Stimulated activated CD8-positive, alpha-beta memory T cell treated with anti-CD3 and anti-CD28 coated beads, Interleukin-4, amount 100 ng/mL, for 4 hours (primary cell): ENCODE measurements at places on chromosomes 6 and 20.

DNA sequence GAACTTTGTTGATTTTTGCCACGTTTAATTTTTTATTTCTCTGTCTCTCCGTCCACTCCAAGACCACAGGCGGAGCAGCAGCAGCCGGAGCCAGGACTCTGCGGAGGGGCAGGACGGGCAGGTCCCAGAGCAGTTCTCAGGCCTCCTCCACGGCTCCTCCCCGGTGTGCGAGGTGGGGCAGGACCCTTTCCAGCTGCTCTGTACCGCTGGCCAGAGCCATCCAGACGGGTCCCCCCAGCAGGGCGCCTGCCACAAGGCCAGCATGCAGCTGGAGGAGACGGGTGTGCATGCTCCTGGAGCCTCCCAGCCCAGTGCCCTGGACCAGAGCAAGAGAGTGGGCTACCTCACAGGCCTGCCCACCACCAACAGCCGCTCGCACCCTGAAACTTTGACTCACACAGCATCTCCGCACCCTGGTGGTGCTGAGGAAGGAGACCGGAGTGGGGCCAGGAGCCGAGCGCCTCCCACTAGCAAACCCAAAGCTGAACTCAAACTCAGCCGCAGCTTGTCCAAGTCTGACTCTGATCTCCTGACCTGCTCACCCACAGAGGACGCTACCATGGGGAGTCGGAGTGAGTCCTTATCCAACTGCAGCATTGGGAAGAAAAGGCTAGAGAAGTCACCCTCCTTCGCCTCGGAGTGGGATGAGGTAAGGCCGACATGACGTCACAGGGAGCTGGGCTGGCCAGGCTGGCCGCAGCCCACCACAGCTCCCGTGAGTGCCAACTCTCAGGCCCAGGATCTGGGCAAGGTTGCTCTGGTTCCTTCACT lies 123.5 kb downstream of the TCP11 start:
- DNase-seq: no peak

DNA sequence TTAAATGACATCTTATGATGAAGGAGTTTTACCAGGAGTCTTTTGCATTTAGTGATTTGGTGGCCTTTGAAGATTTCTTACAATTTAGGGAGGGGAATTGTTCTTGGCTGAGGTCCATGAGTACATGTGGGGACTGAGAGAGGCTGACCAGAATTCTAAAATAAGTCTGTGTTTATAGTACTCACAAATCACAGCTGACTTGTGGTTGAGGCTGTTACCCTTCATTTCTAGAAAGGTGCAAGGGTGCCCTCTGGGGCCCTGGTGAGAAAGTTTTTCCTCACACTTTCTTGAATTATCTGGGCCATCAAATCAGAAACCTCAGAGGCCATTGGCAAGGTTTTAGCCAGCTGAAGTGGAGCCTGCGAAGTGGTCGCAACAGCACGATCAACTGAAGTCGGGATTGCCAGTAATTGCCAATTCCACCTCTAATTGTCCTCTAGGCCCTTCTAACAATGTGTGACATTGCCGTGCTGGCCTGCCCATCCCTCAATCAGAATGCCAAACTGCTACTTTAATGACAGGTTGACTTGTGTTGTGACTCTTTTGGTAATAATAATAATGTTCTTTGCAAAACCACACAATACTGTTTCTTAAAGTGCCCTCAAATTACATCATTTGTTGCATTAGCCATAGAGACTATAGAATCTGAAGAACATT lies 221.6 kb downstream of the OGFRL1 start:
- DNase-seq: no peak

GRCh38 chr6:22112461-22112860 lies 184.4 kb downstream of the PRL start:
- no peak for DNase-seq

- DNase-seq: no peak
Observed at GRCh38 chr6:40444312-40444711, 142.9 kb downstream of the LRFN2 start.

DNA sequence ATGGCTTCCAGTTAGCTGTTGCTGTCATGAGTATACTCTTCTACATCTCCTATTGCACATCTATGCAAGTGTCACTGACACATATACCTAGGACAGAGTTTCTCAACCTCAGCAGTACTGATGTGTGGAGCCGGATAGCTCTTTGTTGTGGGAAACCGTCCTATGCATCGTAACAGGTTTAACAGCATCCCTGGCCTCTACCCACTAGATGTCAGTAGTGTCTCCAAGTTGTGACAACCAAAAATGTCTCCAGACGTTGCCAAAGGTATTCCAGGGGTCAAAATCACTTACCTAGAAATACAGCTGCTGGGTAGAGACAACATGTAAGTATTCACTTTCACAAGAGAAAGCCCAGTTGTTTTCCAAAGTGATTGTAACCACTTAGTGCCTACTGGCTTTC lies 637.6 kb downstream of the RNF144B start:
- DNase-seq: no peak

- no peak for DNase-seq
Observed at GRCh38 chr6:81998432-81998831, 246.0 kb upstream of the TENT5A start.

GRCh38 chr6:116409756-116410155 lies 39.0 kb downstream of the DSE start:
- no peak for DNase-seq

- no peak for DNase-seq
Observed at GRCh38 chr6:12601881-12602280, 114.7 kb upstream of the PHACTR1 start.

DNA sequence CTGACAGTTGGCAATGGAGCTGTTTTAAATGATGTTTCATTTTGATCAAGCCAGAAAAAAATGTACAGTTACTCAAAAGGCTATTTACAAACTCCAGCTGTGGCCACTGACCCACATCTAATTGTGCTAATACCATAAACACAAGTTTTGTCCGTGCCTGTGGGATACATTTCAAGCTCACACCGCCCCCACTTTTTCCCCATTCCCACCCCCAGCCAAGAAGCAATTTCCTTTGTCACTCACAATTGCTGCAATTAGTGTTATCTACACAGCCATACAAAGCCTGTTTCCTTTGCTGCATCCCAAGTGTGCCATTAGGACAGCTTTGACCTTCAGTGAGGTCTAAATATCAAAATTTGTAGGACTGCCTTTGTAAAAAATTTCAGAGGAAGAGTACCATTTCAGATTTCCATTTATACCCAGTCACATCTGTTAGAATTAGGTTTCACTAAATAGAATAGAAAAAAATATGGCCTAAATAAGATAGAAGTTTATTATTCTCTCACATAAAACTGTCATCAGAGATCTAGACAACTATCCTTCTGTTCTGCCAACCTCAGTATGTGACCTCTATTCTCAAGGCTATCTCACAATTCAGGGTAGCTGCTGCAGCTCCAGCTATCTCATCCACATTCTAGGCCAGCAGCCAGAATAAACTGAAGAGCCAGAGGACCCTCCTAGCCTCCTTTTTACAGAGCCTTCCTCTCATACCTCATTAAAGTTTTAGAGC lies 202.6 kb downstream of the NFATC2 start:
- DNase-seq: no peak

- DNase-seq: no peak
Observed at GRCh38 chr6:111129013-111129412, 41.7 kb downstream of the SLC16A10 start.

DNA sequence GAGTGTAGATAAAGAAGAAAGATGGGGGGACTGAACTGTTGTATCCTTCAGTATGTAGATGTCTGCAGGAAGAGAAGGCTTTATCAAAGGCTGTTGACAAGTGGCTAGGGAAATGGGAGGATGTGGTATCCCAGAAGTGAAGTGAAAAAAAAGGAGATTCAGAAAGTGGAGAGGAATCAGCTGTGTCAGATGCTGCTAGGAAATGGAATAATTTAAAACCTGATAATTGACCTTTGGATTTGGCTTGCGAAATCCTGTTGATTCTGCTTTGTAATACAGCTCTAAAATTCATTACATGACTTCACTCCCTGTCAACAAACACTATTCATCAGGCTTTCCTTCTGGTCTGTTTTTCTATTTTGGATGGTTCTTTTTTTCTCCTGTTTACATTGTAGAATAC lies 41.7 kb downstream of the PHF3 start:
- no peak for DNase-seq

GRCh38 chr6:39247667-39248194 lies 18.5 kb upstream of the KCNK5 start:
- no peak for DNase-seq

- DNase-seq: no peak
Observed at GRCh38 chr6:123439371-123439770, 197.4 kb downstream of the TRDN start.

- DNase-seq: no peak
Observed at GRCh38 chr6:81818901-81819361, 66.5 kb upstream of the TENT5A start.

- DNase-seq: no peak
Observed at GRCh38 chr6:170232186-170233002, 58.5 kb downstream of the DLL1 start.

- no peak for DNase-seq
Observed at GRCh38 chr6:112269979-112270566, 15.7 kb upstream of the LAMA4 start.

GRCh38 chr6:148745926-148746325 lies 904 bp upstream of the UST start:
- no peak for DNase-seq

GRCh38 chr6:113610377-113610988 lies 246.7 kb upstream of the MARCKS start:
- no peak for DNase-seq

- DNase-seq: no peak
Observed at GRCh38 chr20:62347445-62347844, 19.7 kb downstream of the LAMA5 start.

GRCh38 chr20:19212469-19212815 lies at the start of gene SLC24A3:
TSS of gene SLC24A3 (plus strand) at chr20:19212642.
- no peak for DNase-seq

GRCh38 chr6:139764498-139764986 lies 390.1 kb upstream of the CITED2 start:
- no peak for DNase-seq

DNA sequence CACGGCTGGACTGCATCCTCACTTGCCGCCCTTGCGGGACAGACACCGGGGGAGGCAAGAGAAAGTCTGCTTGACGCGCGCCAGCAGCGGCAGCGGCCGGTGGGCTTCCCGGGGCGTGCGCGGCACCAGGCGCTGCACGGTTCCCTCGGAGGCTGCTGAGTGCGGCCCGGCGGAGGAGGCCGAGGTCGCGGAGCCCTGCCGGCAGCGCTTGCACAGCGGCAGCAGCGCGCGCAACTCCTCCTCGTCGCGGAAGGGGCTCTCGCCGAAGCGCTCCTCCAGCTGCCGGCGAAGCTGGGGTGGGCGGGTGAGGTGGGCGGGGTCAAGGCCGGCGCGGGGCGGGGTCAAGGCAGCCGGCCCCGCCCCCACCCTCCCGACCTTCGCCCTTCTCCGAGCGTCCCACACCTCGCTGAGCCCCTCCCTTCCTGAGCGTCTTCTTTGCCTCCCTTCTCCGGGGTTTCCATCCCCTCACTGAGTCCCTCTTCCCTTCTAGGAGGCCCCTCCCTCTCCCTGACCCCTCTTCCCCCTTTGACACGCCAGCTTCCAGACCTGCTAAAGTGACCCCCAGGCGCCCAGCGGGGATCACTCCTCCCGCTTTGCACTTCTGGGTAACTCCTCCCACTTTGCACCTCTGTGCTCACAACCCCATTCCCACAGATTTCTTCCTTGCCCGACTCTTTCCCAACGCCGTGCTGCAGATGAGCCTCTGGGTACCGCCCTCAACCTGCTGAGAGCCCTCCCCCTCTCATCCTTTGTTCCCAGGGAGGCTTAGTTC lies 8.8 kb downstream of the DUSP15 start:
- DNase-seq: peak; percentile 18

- no peak for DNase-seq
Observed at GRCh38 chr20:44028003-44028730, 113.5 kb downstream of the TOX2 start.

GRCh38 chr6:158512809-158513208 lies 47.1 kb upstream of the TMEM181 start:
- DNase-seq: no peak

GRCh38 chr6:160428069-160428430 lies 79.9 kb downstream of the SLC22A3 start:
- DNase-seq: no peak

GRCh38 chr6:136719280-136720044 lies 72.8 kb downstream of the MAP3K5 start:
- DNase-seq: no peak

DNA sequence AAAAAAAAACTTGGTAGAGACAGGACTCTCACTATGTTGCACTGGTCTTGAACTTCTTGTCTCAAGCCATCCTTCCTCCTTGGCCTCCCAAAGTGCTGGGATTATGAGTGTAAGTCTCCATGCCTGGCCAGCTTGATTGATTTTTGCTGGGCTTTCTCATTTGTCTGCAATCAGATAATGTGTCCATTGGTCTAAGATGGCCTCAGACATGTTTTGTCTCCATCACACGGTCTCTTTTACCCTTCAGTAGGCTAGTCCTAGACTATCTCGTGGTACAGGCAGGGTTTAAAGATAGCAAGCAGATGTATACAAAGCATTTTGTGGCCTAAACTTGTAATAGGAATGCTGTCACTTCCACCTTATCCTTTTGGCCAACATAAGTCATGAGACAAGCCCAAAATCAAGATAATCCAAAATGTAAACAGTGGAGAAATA lies 289.1 kb downstream of the TFAP2B start:
- no peak for DNase-seq

- no peak for DNase-seq
Observed at GRCh38 chr6:10048370-10049297, 366.2 kb downstream of the TFAP2A start.
